ENCODE measurements at places on chromosomes 7 and 10.
A peak's percentile ranks its signal among the peaks of the same experiment; 100 is the strongest.

- DNase-seq: no peak
Measured at GRCh38 chr7:140081774-140082425, 19.1 kb upstream of the PARP12 start.

GRCh38 chr10:1149793-1150637, 93.8 kb downstream of the WDR37 start:
- peak; percentile 67 for DNase-seq

DNA sequence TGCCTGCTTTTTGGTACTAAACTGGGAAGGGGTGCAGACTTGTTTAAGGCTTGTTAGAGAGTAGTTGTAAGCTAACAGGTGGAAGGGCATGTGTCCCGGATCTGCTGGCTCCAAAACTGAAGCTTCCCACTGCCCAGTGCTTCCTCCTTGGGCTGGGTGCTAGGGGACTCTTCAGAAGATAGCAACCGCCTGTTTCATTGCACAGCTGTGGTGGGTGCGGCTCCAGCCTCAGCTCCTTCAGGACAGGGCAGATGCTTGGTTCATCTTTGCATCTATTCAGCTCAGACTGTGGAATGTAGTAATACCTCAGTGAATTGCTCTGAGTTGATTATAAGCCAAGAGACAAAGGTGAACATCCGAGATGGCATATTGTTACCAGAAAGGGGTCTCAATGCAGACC, 527.1 kb downstream of the TYW1 start:
- DNase-seq: no peak

DNA sequence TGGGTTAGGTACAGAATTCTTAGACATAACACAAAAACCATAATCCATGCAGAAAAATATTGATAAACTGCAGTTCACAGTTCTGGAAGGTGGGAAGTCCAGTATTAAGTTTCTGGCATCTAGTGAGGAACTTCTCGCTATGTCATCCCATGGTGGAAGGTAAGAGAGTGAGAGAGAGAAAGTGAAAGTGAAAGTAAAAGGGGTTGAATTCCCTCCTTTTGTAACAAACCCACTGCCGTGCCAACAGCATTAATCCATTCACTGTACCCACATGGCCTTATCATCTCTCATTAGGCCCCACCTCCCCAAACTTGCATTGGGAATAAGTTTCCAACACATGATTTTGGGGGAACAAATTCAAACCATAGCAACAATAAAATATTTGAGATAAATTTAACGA, 17.1 kb downstream of the ZNF485 start:
- no peak for DNase-seq

DNA sequence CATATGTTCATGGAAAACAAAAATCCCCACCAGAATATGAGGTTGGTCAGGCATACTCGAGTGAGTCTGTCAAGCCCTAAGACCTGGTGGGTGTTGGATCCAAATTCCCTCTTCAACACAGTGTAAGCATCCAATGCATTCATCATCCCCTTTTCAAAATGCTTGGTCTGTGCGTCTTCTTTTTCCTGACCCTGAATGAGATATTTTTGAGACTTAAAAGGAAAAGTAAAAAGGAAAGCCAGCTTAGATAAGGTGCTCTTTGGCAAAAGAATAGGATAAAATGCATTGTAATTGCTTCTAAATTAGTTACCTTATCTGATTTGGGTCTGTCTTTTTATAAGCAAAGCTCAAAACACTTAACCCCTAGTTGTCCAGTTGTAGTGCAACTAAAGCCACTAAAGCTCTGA, 331.5 kb downstream of the PTEN start:
- DNase-seq: no peak

GRCh38 chr7:77698042-77698625, 1.9 kb downstream of the RSBN1L start:
- no peak for DNase-seq

DNA sequence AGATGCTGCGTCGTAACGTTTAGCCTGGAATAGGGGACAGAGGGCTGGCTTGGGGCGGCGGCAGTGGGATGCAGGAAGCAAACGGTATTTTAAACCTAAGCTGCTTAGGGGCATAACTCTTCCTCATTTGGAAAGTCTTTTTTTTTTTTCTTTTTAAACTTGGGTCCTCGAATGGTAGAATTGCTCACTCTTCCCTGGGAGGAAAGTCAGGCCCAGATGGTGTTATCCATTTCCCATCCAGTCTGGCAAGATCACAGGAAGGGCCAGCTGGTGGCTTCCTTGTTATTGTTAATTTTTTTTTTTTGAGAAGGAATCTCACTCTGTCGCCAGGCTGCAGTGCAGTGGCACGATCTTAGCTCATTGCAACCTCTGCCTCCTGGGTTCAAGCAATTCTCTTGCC, 56.6 kb downstream of the TMEM209 start:
- no peak for DNase-seq

DNA sequence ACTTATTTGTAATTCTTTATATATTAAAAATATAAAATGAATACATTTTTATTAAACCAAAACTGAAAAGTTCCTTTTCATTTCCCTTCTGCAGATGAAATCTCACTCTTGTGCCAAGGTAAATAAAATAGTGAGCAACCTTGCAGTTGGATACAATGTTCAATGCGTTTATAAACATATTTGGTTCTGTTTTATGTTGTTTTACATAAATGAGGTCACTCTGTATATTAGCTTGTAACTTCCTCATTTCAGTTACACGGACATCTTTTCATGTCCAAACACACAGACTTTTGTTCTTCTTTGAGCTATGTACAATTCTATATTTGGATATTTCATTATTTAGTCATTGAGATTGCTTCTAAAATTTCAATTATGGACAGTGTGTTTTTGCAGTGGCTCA, 107.7 kb downstream of the BBS9 start:
- DNase-seq: no peak

- no peak for DNase-seq
Measured at GRCh38 chr7:149161241-149161848, 14.1 kb downstream of the ZNF398 start.

DNA sequence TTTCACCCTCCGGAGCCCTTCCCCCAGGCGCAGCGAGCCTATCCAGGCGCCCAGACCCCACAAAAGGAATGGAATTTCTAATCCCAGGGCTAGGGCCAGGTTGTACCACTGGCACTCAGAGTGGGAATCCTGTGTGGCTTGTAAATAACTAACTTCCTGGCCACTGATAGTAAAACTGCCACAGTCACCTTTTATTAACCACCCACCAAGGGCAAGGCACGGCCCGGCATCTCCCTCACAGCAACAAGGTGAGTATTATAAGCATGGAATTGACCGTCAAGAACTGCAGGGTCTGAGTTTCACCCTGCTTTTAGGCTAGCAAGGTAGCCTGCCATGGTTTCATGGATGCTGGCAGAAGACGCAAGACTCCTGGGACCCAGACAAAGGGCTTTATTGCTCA, 51.1 kb downstream of the SPOCK2 start:
- DNase-seq: no peak

Data from right cardiac atrium (tissue), 5 donors.